ENCODE measurements at places on chromosomes 1 and 21.

GRCh38 chr1:236052232-236052993, 12.5 kb downstream of the NID1 start:
- DNase-seq, result no peak

- no peak for DNase-seq
These were observed 51.8 kb downstream of the KCNJ15 start for GRCh38 chr21:38308532-38309119.

GRCh38 chr1:8727809-8728213, 89.6 kb downstream of the RERE start:
- no peak for DNase-seq

DNA sequence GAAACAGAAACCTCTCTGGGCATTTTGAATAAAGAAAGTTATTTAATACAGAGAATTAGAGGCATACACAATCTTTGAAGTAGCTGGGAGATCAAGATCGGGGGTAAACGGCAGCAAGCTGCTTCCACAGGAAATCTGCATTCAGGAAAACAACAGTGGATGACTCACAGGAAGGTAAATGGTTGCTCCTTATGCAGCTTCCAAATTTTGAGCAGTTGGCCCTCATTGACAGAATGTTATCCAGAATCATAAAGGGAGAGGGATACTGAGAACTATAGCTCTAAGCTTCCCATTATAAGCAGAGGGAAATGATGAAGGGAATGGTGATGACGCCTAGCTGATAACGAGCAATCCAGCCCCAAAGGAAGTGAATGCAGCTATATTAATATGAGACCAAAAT, 28.6 kb downstream of the ZMYND12 start:
- no peak for DNase-seq

- DNase-seq, result no peak
These were observed 2.9 kb downstream of the MTARC1 start for GRCh38 chr1:220789532-220790147.

GRCh38 chr1:78491451-78492071, 787 bp downstream of the PTGFR start:
- DNase-seq, result no peak

- DNase-seq, result peak; percentile 95
These were observed at the start of gene ZBTB17 for GRCh38 chr1:15975805-15976680. ZBTB17 (minus strand) TSS chr1:15976101; CDS start chr1:15948495, 27,606 bp downstream.

DNA sequence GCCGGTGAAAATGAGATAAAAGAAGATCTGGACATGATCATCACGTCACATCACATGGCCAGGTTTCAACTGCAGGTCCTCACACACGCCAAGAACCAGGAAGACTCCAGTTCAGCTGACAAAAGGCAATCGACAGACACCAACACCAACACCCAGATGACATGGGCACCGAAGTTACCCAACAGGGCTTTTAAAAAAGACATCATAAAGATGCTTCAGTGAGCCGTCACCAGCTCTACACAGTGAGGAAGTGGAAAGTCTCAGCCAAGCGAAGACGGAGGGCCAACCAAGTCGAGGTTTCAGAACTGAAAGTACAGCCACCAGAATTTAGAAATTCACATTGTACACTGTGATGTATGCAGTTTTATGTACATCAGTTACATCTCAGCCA, 154.3 kb upstream of the COL6A1 start:
- DNase-seq, result no peak

GRCh38 chr1:110774398-110774797, 98.5 kb upstream of the CD53 start:
- DNase-seq, result no peak

- no peak for DNase-seq
These were observed 36.8 kb downstream of the KCNAB2 start for GRCh38 chr1:6082430-6082971.

DNA sequence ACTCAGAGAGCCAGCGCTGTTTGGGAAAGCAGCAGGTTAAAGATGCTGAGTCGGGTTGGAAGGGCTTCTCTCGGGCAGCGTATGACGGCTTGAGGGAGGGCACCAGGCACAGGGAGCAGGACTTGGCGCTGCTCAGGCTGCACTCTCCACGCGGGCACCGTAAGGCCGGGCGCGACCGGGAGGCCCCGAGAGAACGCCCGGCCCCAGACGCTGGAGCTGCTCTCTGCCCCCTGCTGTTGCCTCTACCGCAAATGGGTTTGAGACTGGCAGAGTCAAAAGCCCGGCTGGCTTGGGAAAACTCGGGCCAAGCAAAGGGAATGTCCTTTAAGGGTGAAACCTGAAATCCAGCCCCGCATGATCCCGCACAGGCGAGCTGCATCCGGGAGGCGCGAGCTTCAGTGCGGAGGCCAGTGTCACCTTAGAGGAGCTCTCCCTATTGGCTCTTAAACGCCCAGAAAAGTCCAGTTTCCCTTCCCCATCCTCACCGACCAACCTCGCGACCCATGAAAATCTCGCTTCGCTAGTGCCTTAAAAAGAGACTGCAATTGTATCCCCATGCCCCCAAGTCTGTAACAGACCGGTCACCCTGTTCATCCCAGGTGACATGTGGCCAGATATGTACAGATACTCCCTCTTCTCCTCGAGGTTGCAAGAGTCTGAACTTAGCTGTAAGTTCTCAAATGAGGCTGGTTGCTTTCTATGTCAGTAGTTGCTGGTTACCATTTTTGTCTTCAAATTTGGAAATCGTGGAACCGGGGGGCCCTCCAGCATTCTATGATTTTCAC, 1.1 kb downstream of the PRRX1 start:
- no peak for DNase-seq

DNA sequence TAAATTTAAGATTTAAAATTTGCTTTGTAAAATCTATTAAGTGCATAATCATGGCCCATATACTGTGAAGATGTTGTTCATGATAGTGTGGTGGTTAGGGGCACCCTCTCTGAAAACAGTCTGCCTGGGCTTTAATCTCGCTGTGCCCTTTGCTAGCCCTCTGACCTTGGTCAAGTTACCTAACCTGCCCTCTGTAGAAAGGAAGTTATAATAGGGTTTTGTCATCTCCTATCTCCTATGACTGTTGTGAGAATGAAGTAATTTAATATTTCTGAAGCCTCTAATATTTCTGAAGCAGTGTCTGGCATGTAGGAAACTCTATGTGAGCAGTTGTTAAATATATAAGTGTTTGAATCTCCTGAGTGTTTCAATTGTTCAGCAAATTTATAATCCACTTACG, 116.6 kb upstream of the IVNS1ABP start:
- DNase-seq, result no peak

DNA sequence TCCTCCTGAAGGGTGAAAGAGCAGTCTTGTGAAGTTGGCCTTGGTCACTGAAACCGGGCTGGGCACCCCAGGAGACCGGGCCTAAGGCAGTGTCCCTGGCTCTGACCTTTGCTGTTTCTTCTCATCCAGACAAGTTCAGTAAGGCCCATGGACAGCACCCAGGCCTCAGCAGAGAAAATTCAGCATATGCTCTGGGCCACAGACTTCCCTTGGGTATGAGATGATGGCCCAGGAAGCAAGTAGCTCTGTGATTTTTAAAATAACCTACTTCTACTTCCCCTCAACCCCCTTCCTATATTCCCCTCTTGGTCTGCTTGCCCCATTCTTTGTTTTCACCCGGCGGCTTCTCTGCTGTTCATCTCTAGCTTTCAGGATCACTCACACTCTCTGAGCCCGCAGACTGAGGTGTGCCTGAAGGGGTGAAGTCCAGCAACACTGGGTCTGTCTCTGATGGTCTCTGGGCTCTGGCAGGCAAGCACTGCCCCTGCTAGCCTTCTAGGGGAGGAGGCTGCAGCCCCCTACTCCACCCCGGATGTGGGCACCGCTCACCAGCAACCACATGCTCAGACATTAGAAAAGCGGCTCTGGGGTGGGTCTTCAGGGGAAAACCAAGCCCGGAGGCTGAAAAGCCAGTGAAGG, 2.9 kb upstream of the GPR25 start:
- DNase-seq, result peak; percentile 78

DNA sequence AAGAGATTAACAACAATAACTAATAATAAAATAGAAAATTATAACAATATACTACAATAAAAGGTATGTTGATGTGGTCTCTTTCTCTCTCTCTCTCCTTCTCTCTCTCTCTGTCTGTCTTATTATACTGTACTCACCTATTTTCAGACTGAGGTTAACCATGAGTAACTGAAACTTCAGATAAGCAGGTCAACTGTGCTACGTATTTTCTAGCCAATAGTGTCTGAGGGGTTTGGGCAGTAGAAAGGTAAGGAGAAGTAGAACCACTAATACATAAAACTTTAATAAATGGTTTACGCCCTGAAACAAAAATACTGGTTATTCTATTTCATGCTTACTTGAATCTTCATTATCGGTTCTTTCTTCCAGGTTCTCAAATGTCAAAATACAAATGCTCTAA, 71.0 kb upstream of the LRRC53 start:
- no peak for DNase-seq

DNA sequence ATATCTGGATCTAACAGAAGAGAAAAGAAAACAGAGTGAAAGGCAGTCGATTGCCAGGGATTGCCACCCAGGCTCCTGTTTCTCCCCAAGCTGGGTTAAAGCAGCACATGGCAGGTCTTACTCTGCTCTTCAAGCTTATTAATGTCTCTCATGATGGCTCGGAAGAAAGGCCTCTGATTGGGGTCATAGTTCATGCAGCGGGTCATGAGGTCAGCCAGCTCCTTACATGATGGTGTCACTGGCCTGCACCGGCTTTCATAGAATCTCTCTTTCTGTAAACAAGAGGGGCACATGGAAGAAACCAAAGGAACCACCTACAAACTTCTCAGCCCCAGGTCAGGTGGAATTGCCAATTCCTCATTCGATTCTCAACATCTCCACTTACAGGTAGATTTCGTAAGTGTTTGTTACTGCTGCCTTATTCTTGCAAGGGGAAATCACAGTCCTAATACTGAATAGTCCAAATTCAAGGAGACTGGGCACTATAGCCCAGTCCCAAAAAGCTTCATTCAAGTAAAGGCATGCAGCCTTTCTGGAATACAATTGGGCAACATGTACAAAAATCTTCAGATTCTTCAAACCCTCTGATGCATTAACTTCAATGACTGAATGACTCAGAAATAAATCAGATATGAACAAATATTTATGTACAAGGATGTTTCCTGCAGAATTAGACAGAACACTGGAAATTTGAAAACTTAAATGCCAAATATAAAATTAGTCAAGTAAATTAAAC, 96.6 kb downstream of the RAVER2 start:
- DNase-seq, result no peak

- no peak for DNase-seq
These were observed 91.6 kb downstream of the KAZN start for GRCh38 chr1:14689996-14690615.

GRCh38 chr1:206729050-206729449, 41.5 kb upstream of the IL19 start:
- no peak for DNase-seq

- no peak for DNase-seq
These were observed 31.5 kb downstream of the PHC2 start for GRCh38 chr1:33399375-33399774.

GRCh38 chr21:45003331-45004058, 63.7 kb downstream of the SLX9 start:
- DNase-seq, result no peak

- no peak for DNase-seq
These were observed 100.0 kb downstream of the ETS2 start for GRCh38 chr21:38905752-38906151.

GRCh38 chr1:59445040-59445439, 148.1 kb downstream of the FGGY start:
- no peak for DNase-seq

GRCh38 chr1:226825037-226825745, 45.2 kb upstream of the PSEN2 start:
- no peak for DNase-seq

DNA sequence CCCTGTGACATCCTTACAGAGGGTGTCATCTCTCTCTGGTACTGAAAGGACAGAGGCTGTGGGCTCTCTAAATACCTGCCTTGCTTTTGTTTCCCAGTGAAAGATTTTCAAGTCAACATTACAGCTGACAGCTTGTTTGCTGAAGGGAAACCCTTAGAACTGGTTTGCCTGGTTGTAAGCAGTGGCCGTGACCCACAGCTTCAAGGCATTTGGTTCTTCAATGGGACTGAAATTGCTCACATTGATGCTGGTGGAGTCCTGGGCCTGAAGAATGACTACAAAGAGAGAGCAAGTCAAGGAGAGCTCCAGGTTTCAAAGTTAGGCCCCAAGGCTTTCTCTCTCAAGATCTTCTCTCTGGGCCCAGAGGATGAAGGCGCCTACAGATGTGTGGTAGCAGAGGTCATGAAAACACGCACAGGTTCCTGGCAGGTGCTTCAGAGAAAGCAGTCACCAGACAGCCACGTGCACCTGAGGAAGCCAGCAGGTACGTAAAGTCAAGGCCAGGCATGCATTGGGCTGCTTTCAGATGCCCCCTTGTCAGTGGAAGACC, 11.8 kb downstream of the CD101 start:
- no peak for DNase-seq

- peak; percentile 96 for DNase-seq
These were observed 19.7 kb upstream of the FASLG start for GRCh38 chr1:172638885-172639831.

GRCh38 chr1:69513601-69514000, 54.1 kb upstream of the LRRC7 start:
- DNase-seq, result no peak

DNA sequence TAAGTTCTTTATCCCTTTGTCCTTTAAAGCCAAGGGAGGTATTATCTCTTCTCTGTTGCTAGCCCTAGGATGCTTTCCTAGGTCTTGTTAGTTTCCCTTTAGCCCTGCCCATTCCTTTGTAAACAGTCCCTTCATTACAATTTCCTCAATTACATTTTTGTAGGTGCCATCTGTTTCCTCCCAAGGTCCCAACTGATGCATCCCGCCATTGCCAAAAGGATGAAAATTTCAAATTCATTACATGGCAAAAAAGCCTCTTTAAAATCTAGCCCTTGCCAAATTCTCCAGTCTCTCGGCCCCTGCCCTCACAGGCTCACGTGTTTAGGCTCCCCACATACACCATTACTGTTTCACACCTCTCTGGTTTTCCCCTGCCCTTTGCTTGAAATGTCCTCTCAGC, 151.9 kb upstream of the C1orf87 start:
- no peak for DNase-seq

DNA sequence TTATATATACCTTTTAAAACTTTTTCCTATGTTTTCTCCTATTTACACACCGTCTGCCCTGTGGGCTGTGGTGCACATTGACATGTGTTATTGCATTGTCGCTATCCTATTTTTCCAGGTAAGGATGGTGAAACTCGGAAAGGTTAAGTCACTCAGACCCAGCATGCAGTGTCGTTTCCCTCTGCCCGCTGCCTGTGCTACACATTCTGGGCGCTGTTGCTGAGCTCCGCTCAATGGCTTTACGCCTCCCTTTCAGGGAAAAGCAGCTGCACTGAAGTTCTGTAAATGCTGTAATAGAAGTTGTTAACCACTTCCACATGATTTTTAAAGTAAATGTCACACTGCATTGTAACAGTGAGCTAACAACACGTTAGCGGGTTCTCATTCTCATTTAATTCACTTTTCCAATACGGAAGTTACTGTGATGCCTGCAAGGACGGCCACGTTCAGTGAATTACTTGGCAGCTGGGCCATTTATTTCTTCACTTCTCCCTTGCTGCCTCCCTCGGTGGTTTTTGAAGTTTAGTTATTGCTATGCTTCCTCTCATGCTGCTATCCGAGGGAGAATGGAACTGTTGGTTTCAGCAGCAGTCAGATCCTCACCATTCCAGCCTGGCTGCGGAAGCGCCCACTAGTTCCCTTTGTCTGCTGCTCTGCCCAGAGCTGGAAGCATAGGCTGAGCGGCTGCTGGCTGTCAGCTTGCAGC, 288.7 kb downstream of the SPATA17 start:
- no peak for DNase-seq
